ENCODE measurements at places on chromosomes 2 and 18.

DNA sequence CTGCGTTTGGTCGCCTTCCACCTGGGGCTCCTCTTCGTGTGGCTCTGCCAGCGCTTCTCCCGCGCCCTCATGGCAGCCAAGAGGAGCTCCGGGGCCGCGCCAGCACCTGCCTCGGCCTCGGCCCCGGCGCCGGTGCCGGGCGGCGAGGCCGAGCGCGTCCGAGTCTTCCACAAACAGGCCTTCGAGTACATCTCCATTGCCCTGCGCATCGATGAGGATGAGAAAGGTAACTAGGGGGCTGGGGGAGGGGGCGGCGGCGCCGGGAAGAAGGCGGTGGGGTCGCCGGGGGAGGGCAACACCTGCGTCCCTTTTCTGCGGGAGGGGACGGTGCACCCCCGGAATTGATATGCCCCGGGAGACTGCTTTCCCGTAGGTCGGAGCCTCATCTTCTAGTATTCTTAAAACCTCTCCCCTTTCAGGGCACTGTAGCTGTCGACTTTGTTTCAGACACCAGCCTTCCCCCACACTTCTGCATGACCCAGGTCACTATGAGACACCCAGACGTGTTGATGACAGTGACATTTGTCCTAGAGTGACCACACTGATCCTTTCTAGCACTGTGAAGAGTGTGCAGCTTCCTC lies 755 bp downstream of the SPAST start:
- DNase-seq: no peak

GRCh38 chr18:27478459-27478858 lies 293.4 kb upstream of the CHST9 start:
- no peak for DNase-seq

GRCh38 chr2:107806901-107807300 lies 19.8 kb upstream of the RGPD4 start:
- DNase-seq: no peak

GRCh38 chr2:127217470-127218325 lies 2.4 kb downstream of the CYP27C1 start:
- no peak for DNase-seq

DNA sequence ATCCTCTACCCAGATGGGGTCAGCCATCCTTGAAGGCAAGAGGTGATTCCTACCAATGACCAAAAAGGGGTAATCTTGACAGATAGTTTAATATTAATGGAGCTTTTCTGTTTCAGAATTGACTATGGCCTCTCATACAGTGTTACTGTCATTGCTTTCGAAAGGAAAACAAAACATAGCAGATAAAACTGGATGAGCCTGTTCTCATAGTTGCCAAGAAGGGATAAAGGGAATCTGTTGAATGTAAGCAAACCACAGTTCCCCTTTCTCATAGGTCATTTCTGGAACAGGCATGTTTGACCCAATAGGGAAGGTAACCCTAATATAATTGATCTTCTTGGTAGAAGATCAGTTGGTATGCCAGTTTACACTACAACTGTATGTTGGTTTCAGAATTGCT lies 1.6 kb downstream of the RAB27B start:
- no peak for DNase-seq

DNA sequence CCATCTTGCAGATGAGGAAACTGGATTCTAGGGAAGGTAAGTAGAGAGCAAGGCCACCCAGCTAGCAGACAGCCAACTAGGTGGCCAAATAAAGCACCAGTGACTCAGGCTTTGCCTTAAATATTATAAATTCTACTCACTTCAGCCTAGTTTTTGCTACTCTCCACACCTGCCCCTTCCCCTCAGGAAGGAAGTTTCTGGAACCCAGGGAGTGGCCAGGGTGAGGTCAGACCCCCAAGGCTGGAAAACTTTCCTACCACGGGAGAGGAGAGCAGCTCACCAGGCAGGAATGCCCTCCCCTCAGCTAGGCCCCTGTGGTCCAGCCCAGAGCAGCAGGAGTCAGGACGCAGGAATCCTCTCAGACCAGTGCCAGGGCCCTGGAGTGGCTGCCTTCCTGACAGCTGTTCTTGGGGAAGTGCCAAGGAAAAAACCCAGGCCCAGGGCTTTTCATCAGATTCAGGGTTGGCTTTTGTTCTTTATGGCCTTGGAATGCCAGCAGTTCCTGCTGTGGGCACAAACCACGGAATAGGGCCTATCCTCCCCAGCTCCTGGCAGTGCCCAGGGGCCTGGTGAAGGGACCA lies 5.1 kb upstream of the PAX8 start:
- DNase-seq: peak; percentile 91

DNA sequence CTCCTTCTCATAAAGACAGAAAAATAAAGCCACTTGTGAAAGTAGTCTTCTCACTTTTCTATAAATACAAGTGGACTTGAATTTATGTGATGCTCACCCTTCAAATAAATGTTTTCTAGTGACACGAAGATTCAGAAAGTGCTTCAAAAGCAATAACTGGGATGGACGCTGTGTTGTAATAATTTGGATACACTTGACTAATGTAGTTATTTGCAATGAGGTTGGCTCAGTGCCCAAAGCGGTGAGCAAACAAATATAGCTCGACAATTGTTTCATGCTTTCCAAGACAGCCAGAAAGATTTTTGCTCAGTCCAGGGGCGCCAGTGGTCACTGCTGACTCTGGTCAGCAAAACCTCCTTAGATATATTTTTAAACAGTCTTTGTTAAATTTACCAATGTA lies 278.6 kb upstream of the KLHL14 start:
- peak; percentile 2 for DNase-seq

DNA sequence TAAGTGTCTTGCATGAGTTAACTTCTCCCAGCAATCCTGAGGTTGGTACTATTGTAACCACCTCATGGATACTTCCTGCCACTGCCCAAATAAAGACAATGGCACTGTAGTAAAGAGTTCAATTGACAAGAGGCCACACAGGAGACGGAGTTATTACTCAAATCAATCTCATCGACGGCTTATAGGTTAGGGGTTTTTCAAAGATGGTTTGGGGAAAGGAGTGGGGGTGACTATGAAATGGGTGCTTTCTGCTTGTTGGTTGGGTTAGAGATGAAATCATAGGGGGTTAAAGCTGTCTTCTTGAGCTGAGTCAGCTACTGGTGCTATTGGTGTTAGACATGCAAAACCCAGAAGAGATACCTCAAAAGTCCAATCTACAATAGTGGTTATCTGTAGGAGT lies 1258.0 kb upstream of the ZEB2 start:
- no peak for DNase-seq

DNA sequence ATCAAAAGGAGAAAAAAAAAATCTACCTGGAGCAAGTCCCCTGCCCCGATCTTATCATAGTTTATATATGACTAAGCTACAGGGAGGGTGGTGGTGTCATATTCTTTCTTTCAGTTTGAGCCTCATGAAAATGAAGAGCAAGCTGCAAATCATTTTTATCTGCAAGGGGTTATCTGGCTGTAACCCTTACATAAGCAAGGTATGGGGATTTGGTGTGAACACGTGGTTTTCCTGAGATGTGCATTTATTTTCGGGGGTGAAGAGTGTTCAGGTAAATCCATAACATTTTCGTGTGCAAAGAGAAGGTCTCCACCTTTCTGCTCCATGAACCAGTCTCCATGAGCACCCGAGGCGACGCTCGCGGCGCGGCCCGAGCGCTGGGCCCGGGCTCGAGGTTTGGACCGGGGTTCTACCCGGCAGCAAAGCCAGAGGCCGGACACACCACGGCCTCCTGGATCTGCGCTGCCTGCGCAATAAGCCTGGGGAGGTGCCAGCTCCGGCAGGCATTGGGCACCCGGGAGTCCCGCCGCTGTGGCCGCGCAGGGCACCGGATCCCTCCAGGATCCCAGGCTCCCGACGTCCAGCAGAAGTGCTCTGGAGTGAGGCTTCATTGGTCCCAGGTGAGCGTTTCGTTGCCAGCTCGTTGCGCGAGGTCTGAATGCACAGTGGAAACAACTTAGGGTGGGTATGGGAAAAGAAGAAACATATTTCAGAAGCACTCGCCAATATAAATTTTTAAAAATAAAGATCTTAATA lies 36.1 kb upstream of the GPD2 start:
- DNase-seq: no peak

GRCh38 chr2:88197732-88198131 lies 27.6 kb downstream of the THNSL2 start:
- no peak for DNase-seq

DNA sequence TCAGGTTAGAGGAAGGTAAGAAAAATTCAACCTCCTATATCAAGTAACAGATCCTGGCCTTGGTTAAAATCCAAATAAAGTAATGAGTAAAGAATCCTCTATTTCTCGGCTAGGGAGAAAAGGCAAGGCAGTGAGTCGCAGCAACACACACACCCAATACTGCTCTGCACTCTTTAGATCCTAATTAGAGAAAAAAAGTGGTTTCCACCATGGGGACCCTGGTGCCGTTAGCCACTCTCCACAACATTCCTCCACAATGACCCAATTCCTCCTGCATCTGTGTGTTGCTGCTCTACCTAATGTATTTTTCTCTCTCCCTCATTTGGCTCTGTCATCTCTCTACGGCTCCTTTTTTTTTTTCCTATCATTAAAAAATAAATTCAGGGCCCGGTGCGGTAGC lies 462.7 kb downstream of the METTL4 start:
- no peak for DNase-seq

DNA sequence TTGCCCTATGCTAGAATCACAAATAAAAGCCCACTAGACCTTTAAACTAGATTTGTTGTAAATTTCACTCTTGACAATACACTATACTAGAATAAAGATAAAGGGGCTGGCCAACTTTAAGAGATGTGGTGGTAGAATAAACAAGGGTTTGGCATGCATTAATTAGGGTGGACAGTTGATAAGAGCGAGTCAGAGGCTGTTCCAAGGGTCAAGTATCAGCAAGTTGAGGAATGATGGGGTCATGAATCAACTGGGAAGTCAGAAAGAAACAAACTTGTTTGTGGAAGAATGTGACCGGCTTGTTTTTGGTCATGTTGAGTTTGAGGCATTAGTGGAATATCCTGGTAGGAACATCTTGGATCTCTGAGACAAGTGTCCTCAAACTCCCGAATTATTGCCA lies 398.3 kb upstream of the TNP1 start:
- no peak for DNase-seq

- no peak for DNase-seq
These were observed 210.9 kb downstream of the L3MBTL4 start for GRCh38 chr18:6203791-6204190.

GRCh38 chr18:1657876-1658275 lies 753.2 kb downstream of the ADCYAP1 start:
- DNase-seq: no peak

GRCh38 chr2:120052597-120052996 lies 39.7 kb downstream of the EPB41L5 start:
- DNase-seq: peak; percentile 57

DNA sequence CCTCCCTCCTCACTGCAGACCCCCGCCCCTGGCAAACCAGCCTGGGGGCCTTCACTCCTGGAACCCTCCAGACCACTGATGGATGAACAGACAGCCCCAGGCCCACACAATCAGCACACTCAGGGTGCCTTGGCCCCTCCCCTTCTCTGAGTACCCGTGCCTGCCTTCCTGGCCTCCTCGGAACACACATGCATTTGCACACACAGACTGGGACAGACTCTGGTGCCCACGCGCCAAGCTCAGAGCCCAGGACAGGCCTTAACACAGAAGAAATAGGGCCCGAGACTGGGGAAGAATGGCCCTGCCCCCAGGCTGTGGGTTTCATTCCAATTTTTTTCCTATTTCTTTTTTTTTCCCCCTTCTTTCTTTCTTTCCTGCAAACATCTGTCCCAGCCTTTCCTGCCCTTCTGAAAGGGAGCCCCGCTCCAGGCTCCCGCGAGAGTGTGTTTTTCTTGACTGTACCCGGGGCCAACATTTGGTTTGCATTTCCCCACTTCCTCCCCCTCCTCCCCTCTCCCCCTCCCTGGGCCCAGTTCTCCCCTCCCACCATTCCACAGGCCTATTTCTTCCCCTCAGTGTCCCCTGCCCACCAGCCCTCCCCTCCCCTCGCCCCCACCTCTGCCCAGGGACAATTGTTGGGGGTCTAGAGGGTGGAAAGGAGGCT lies 618 bp upstream of the TNS1 start:
- peak; percentile 84 for DNase-seq

GRCh38 chr2:101734505-101735165 lies 37.1 kb downstream of the MAP4K4 start:
- DNase-seq: no peak

- DNase-seq: no peak
These were observed 81.1 kb upstream of the ZNF397 start for GRCh38 chr18:35159782-35160181.

- no peak for DNase-seq
These were observed 7.7 kb upstream of the STK39 start for GRCh38 chr2:168255103-168255502.

DNA sequence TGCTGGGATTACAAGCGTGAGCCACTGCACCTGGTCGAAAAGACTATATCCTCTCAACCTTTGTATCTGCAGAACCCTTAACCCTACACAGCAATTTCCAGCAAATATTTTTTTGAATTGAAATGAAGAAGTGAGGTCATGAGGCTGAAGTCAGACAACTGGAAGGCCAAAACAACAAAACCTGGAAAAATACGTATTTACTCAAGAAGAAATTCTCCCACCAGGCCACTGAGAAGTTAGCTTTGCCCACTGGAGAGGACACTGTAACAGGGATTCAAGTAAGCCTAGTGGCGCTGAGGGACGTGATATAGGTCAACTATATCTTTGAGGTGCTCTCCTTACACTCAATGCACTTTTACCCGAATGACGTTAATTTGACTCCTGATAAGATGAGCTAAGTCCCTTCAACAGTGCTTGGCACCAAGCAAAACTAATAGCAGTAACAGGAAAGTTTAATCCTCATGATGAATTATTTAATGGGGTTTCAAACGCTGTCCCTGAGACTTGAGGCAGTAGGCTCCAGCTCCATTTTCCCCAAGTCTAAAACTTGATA lies 1.9 kb downstream of the HDLBP start:
- DNase-seq: no peak

DNA sequence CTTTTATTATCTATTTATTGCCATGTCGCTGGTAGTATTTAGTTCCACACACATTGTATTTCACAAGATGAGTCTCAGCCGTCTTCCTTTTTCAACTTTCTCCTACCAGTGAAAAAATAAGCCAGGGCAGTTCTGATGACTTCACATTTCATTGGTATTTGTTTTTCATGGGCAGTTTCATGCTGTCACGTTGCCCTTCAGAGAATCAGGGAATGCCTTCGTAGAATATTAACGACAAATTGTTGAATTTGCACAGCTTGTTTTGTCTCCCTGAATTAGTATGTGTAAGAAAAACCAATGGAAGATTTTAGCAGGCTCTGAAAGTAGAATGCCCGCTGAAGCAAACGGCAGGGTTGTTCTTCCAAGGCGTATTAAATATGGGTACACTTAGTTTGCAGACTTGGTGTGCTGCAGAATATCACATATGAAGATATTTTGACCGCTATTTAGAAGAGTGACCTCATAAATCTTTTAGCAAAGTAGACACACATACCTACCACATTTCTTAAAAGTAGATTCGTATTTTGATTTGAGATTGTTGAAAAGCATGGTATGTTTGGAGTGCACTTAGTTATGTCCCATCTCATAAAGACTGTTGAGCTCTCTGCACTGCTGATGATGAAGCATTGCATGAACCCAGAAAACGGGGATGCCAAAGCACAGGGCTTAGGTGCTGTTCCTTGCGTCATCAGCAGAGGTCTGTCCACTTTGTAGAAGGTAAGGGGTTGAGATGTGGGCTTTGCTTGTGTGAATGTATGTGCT lies 2.9 kb downstream of the NEDD4L start:
- no peak for DNase-seq

GRCh38 chr2:96890726-96891385 lies 21.0 kb upstream of the SEMA4C start:
- no peak for DNase-seq

- peak; percentile 36 for DNase-seq
These were observed 27.5 kb downstream of the SP100 start for GRCh38 chr2:230443541-230443940.

Measured in cardiac fibroblast (primary cell).